ENCODE measurements at places on chromosomes 3 and 15.

GRCh38 chr15:44397869-44398268 is 29.6 kb upstream of the CTDSPL2 start:
- no peak for DNase-seq

DNA sequence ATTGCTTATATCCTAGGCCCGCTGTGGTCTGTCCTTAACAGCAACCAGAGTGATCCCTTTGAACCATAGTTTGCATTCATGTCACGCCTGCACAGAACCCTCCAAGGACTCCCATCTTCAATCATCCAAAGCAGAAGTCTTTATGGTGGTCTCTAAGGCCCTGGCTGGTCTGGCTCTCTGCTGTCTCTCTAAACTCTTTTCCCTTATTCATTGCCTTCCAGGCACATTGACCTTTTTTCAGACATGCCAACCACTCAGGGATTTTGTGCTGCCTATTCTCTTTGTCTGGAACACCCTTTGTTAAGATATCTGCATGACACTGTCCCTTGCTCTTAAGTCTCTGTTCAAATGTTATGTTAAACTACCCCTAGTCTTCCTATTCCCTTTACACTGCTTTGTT is 21.9 kb upstream of the ZBTB47 start:
- no peak for DNase-seq

DNA sequence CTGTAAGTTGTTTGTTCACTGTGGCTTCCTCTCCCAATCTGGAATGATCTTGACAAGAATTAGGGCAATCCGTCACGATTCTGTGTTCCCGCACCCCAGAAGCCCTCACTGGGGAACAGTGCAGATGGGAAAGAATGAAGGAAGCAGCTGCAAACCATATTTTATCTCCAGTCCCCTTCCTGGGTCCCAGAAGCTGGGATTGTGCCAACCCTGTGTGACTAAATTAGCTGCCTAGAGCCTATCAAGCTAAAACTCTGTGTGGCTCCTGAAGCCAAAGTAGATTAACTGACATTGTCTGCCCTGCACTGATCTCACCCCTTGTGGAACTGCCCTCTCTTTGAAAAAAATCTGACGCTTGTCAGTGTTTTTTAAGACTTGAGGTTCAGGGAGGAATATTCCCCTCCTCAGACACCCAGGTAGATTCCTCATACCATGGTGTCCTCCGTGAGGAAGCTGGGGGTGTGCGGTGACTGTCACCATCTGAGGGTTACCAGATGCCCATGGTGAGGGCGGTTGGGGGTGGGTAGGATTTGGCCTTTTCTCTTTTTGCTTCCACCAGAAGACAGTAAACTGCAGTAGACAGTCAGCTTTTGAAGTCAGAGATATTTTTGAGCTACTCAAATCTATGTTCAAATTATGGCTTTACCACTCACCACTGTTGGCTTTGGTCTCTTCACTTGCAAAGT is 358.3 kb upstream of the TPM1 start:
- no peak for DNase-seq

GRCh38 chr15:69552057-69552815 is 99.6 kb downstream of the RPLP1 start:
- no peak for DNase-seq

DNA sequence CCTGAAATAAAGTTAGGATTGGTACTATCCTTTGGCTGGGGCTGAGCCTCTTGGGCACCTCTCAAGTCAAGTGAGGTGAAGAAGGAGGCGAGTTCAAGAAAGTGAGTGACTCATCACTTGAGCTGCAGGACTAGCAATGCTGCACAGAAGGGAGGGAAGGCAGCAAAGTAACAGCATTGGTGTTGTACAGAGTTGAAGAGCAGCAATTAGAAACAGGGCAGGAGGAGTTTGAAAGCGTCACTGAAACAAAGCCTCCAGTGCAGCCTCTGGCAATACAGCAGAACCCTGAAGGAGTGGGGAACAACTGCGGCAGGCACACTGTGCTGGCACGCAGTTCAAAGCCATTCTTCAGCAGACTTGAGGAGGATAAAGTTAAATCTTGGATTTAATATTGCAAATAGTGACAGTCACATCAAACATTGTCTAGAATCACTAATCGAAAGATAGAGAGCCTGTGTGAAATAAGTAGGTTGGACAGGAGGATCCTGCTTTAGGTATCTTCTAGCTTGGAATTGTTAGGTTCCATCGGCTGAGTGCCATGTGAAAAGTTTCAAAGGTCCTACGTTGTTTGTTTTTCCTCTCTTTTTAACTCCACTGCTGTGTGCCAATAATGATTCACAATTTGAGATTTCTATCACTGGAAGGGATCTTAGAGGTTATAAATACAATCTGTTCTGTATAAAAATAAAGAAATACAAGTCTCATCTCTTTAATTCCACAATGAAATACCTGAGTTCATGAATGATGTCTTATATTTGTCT is 479.8 kb downstream of the NAALADL2 start:
- DNase-seq, result no peak

GRCh38 chr3:195101001-195101583 is 169.9 kb downstream of the XXYLT1 start:
- DNase-seq, result peak; percentile 91

DNA sequence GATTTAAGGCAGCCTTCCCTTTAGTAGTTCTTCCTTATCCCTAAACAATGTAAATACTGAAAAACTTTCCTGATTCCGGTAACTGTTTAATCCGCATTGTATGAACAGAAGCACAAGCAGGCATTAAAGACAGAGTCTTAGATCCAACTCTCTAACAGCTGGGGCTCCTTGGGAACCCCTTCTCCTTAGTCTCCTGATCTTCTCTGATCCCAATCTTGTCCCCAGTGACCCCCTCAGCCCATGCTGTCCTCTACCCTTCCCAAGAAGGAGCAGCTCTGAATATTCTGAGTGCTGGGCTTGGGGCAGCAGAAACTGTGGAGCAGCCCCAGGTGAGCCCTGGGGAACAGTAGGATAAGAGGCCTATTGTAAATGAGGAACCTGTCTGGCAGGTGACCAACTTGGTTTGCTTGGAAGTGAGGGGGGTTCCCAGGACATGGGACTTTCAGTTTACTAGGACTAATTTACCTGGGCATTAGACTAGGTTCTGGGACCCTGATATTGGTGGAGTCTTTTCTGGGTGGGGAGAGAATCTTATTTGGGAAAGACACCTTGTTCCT is 13.0 kb upstream of the SLC30A4 start:
- no peak for DNase-seq

DNA sequence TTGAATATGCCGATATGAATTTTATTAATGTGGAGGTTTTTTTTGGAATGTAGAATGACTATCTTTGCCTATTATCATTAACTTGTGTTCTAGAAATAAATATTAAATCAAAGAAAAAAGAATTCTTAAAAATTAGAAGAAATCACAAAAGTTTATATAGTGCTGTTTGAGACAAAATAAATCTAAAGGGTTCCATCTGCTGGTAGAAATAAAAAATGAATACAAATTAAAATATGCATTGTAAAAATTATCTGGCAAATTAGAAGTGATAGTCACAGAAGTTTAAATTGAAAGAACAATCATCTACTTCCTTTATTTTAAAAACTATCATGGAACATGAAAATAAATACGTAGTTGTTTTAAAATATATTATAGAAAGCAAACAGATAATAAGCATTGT is 22.7 kb upstream of the ZBTB20 start:
- DNase-seq, result no peak

- no peak for DNase-seq
Measured at GRCh38 chr3:9314796-9315195, 48.1 kb upstream of the THUMPD3 start.

DNA sequence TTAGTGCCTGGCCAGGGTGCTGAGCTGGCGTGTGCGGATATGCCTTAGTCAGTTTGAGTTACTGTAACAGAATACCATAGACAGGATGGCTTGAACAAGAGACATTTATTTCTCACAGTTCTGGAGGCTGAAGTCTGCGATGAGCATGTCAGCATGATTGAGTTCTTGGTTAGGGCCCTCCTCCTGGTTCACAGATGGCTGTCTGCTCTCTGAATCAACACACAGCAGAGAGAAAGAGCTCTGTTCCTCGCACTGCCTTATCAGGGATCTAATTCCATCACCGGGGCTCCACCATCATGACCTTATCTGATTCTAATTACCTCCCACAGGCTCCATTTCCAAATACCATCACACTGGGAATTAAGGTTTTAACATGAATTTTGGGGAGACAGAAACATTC is 386.6 kb upstream of the DPH6 start:
- DNase-seq, result no peak

GRCh38 chr3:187098923-187099512 is 40.3 kb downstream of the RPL39L start:
- DNase-seq, result peak; percentile 29

GRCh38 chr3:18046131-18046915 is 303.9 kb upstream of the TBC1D5 start:
- DNase-seq, result peak; percentile 32

GRCh38 chr3:51940648-51941462 is 849 bp downstream of the RRP9 start:
- DNase-seq, result no peak

DNA sequence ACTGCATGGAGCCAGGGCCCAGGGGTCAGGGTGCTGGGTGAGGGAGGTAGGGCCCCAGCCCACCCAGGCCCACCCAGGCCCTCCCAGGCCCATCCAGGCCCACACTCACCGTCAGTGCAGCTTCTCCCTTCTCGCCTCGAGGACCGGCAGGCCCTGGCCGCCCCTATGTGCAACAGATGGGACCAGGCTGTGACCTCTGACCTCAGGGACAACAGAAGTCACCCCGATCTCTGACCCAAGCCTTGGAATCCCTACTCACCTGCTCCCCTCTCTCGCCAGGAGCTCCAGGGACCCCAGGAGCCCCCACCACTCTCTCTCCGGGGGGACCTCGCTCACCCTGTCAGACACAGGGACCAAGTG is 2.8 kb upstream of the UCN2 start:
- DNase-seq, result no peak

- DNase-seq, result no peak
Measured at GRCh38 chr3:56761887-56762651, 39.7 kb downstream of the ARHGEF3 start.

GRCh38 chr15:85099195-85099803 is 117.6 kb downstream of the PDE8A start:
- no peak for DNase-seq

- no peak for DNase-seq
Measured at GRCh38 chr15:92747047-92747446, 91.5 kb upstream of the FAM174B start.

DNA sequence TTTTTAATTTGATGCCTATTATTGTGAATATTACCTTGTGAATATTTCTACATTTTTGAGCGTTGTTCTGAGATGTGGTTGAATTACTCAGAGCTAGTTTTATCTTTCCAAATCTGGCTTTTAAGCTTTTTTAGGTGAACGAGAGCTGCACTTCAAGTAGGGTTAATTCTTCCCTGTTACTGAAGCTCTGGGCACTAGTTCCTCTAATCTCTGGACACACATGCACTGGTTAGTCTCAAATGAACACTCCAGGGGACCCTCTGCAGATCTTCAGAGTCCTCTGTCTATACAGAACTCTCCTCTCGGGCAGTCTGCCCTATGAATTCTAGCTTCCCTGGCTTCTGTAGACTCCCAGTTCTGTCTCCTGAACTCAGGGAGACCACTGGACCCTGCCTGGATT is 237.5 kb upstream of the TBC1D5 start:
- DNase-seq, result no peak

DNA sequence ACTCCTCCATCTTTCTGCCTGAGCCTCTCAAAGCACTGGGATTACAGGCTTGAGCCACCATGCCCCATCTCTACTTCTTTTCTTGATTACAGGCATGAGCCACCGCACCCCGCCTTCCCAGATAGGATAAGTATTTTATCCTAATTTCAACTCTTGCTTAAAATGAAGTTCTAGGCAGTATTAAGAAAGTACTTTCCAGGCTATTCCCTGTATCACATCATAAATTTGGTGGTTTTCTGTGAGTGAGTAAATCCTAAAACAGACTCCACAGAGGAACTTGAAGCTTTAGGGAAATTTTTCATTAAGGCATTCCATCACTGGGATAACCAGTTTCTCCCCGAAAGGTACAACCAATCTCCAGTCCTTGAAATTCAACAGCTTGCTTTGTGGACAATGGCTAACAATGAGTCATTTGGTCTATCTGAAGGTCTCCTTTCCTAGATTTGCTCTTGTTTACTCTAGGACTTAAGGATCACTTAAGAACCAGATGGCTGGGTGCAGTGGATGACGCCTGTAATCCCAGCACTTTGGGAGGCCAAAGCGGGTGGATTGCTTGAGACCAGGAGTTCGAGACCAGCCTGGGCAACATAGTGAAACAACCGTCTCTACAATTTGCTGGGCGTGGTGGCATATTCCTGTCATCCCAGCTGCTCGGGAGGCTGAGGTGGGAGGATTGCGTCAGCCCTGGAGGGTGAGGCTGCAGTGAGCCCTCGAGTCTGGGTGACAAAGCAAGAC is 49.7 kb upstream of the SKIL start:
- no peak for DNase-seq

All from suppressor macrophage treated with lipopolysaccharide for 1 hour (primary cell).